GM13977 (cell line): ENCODE measurements at places on chromosomes 7 and 10.

DNA sequence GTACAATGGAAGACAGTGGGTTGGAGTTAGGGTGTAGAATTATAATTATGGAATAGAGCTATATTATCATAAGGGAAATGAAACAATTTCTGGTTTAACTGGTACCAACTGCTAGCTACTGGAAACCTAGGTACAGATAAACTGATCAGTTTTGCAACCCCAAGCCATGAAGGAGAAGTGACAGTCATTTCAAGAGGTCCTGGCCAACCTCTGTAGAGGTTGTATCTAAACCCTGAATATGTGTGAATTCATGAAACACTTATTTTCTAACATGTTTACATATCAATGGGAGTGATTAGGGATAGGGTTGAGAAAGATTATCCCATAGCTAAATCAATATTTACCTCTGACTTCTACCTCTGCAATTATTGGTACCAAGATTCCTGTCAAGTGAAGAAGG is 29.9 kb upstream of the CC2D2B start:
- no peak for DNase-seq

GRCh38 chr10:130337696-130338635 is 201.8 kb downstream of the GLRX3 start:
- no peak for DNase-seq

GRCh38 chr7:16278167-16278787 is 143.1 kb downstream of the CRPPA start:
- DNase-seq: no peak

- peak; percentile 54 for DNase-seq
These were observed at the start of gene CRHR2 for GRCh38 chr7:30682212-30683083. Gene CRHR2 (minus strand): TSS chr7:30682456. CDS start chr7:30682280, 176 bp downstream.

DNA sequence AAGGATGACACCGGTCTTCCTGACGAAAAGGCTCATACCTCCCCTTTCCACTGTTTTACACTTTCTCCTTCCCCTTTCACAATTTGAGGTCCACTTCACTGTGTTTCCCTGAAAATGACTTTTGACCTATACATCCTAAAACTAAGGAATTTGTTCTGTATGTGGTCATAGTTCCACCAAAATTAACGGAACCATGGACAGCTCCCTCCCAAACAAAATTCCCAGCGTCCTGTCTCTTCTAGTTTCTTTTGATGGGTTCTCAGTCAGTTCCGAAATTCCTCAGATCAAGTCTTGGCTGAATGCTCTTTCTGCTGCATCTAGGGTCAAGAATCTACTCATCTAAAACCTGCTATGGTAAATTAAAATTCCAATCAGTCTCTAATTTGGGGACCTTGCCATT is 1191.9 kb downstream of the CNTNAP2 start:
- DNase-seq: no peak

DNA sequence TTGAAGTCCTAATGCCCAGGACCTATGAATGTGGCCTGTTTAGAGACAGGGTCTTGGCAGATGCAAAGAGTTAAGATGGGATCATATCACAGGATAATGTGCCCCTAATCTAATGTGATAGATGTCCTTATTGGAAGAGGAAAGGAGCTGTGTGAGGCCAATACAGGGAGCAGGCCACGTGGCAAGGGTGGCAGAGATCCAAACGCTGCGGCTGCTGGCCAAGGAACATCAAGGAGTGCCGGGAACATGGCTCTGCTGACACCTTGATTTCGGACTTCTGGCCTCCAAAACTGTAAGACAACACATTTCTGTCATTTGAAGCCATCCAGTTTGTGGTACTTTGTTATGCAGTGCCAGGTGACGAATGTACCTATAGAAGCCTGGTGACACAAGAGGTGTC is 37.7 kb upstream of the EZH2 start:
- no peak for DNase-seq

DNA sequence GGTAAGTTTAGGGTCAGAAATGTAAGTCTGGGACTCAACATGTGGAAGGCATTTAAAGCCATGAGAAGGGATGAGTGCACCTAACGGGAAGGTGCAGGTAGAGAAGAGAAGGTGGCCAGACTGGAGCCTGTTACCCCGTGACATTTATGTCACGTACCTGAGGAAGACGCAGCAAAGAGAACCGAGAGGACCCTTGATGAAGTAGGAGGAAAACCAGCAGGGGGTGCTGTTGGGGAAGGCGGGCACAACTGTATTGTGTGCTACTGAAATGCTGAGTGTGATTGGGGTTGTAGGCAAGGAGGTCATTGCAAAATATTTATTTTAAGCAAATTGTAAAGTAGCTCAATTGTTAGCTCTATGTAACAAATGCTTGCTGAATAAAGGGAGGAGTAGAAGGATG is 338.2 kb upstream of the PRKCQ start:
- no peak for DNase-seq

GRCh38 chr10:59868696-59869593 is 37.4 kb downstream of the CCDC6 start:
- DNase-seq: no peak

DNA sequence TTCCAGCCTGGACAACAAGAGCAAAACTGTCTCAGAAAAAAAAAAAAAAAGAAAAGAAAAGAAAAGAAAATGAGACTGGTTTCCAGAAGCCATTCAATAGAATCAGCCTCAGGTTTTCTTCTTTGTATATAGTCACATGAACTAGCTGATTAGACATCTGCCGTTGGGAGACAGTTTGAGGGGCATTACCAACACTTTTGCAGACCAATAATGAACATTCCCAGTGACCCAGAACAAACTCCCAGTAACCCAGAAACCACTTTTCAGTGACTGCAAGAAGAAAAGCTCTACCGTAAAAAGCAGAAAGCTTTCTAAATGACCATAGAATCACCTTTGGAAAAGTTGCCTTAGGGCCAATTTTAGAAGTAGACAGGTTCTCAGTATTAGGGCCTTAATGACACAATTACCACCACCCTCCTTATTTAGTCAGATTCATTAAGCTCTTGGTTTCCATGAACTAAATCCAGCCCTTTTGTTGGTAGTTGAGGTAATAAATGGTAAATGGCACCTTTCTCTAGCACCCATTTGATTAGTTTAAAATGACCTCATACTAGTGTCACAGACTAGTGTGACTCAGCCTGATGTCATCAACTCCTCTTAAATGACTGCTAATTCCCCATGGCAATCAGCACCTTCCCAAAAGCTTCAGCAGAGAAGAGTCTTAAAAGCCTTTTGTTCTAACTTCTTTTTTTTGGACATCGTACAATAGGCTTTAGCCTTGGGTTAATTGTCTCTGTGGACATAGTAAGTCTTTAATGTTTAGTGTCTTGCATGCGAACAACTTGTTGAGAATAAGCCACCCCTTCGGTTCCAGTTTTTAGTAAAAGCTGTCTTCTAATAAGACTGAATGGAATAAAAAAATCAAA is 33.6 kb upstream of the XRCC2 start:
- DNase-seq: no peak

GRCh38 chr10:96496281-96496925 is 17.3 kb downstream of the TLL2 start:
- no peak for DNase-seq

- no peak for DNase-seq
These were observed 135.9 kb downstream of the PCDH15 start for GRCh38 chr10:54665095-54665494.

DNA sequence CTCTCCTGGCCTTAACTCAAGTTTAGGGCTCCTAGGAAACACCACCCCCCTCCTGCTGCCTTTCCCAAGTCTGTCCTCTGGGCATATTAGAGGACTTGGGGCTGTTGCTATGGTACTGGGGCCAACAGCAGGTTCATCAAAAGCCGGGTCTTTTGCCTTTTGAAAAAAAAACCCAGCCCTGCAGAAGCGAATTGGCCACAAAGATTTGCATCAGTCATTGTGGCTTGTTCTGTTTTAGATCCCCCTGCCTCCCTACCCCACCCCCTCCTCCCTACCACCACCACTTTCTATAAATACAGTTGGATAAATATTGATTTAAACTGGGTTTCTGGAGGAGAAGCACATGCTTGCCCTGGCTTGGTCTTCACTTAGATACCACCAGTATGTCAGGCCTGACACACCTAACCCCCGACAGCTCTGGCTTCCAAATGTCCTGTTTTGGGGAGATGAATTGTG is 7.0 kb downstream of the MXI1 start:
- DNase-seq: peak; percentile 51

- DNase-seq: no peak
These were observed 18.1 kb downstream of the SLC35G1 start for GRCh38 chr10:93911866-93912265.

GRCh38 chr10:31864834-31865518 is 63.7 kb downstream of the ARHGAP12 start:
- no peak for DNase-seq

DNA sequence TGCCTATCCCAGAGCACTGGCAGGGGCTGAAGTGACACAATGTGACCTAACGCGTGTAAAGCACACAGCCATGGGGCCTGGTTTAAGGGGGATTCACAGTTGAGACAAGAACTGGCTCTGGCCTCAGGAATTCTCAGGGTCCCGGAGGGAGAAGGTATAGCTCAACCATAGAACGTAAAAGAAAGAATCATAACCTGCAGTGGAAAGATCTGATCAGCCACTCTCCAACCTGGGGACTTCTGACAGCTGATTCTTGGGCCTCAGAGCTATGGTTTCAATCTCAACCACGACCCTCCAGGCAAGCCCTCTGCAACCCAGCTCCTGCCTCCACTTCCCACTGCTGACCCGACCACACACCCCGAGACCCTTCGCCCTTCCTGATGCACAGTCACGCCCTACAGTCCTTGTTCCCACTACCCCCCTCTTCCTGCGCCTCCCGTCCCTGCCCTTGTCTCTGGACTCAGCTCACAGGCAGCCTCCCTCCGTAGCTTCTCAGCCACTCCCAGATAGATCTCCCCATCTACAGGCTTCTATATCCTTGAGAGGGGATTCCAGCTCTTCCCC is 245.2 kb downstream of the BUB3 start:
- no peak for DNase-seq

DNA sequence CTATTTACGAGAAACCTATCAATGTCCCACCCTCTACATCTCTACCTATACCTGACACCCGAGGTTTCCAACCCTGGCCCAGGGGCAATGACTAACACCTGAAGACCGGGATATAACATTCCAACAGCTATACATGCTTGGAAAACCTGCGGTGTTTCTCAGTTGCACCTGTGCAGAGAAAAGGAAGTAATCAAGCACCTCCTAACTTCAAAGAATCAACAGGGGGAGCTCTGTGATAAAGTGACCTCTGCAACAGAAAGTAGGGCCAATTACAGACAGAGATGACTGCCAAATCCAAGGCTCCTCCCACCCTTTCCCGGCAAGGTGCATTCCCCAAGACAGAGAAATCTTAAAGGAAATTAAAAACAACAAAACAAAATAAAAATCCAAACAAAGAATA is 41.3 kb downstream of the CCDC6 start:
- DNase-seq: peak; percentile 29

- no peak for DNase-seq
These were observed 183.6 kb upstream of the DGKB start for GRCh38 chr7:15086131-15086611.

- no peak for DNase-seq
These were observed 573.2 kb downstream of the AUTS2 start for GRCh38 chr7:70171369-70171920.

- DNase-seq: no peak
These were observed 12.2 kb downstream of the MCU start for GRCh38 chr10:72704117-72704516.

- DNase-seq: no peak
These were observed 489.2 kb upstream of the KCND2 start for GRCh38 chr7:119783799-119784198.

DNA sequence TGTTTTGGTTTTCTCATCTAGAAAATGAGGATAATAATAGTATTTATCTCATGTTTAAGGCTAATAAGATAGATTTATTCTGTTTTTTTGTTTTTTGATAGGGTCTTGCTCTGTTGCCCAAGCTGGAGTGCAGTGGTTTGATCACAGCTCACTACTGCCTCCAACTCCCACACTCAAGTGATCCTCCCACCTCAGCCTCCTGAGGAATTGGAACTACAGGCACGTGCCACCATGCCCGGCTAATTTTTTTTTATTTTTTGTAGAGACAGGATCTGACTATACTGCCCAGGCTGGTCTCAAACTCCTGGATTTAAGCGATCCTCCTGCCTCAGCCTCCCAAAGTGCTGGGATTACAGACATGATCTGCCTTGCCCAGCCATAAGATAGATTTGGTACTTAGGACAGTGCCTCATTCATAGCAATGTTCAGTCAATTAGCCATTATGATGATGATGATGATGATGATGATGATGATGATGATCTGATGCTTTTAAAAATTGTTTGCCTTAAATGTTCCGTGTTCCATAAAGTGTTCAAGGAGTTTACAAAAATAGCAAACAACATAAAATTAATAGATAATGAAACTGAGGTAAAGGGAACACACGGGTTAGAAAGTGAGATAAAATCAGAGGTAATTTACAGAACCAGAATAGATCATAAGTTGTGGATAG is 4.6 kb downstream of the WIPF3 start:
- DNase-seq: no peak

GRCh38 chr7:34240417-34240816 is 335.1 kb downstream of the BMPER start:
- no peak for DNase-seq

DNA sequence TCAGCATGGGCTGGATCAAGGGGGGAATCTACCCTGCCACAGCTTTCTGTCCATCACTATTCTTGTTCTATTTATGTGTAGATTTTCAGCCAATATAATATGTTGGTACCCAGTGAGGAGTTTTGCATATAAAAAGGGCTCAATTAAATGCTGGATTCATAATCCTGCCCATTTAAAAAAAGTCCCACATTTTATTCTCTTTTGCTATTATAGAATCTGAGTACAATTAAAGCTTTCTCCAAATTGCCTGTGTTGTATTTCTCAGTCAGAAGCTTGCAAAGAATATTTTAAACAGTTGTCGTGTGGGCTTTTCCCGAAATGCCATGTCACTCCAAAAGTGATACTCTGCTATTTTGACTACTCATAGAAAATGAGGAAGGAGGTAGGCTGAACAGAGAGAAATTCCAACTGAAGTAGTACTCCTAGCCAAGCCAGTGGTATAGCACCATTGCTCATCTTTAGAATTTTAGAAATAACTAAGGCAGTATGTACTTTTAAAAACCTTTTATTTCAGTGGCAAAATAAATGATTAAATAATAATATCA is 108.3 kb upstream of the HDAC9 start:
- DNase-seq: no peak

- no peak for DNase-seq
These were observed 52.2 kb downstream of the R3HCC1L start for GRCh38 chr10:98186681-98187080.

DNA sequence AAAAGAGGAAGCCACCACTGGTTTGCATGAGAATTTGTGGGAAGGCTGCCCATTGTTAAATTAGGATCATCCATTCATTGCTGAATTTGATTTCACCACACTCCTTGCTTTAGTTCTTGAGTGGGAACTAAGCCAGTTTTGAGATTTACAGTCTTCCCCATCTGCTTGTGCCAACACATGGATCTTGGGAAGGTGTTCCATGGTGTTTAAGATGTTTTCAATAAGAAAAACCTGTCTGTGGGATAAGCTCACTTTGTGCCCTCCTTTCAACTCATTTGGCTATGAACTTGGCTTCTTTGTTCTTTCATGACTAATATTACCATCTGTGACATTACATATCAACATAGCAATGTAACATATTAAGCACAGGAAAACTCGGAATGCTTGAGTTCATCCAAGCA is 73.2 kb downstream of the INHBA start:
- no peak for DNase-seq

GRCh38 chr7:108079648-108080591 is 50.2 kb downstream of the LAMB4 start:
- DNase-seq: no peak
